PC-3 (cell line): ENCODE measurements at places on chromosomes 1 and 21. TPM values are rescaled to one million over a fixed set of nuclear protein-coding genes. Genes with fewer than 3 reads are reported as not detected.

ATP1A4 gene
- 0.04 TPM in 1 of 2 replicates, not detected in the other for total RNA-seq

SPATA45 gene
- not detected in 2 replicates for total RNA-seq

ZCCHC17 gene
- 30.2 and 34.7 TPM in 2 replicates for total RNA-seq

ECM1 gene
- 2.3 and 3.7 TPM in 2 replicates for total RNA-seq

OR2L3 gene
- total RNA-seq: 0.15 TPM in 1 of 2 replicates, not detected in the other

NOS1AP gene
- 1.6 and 2.6 TPM in 2 replicates for total RNA-seq

CA14 gene
- total RNA-seq: not detected in 2 replicates

S100A2 gene
- 358 and 373 TPM in 2 replicates for total RNA-seq

RGS16 gene
- total RNA-seq: 0.40 and 1.5 TPM in 2 replicates

KCNK2 gene
- total RNA-seq: not detected in 2 replicates

P3H1 gene
- total RNA-seq: 28.2 and 28.3 TPM in 2 replicates

FMO1 gene
- total RNA-seq: not detected in 2 replicates

SCMH1 gene
- total RNA-seq: 33.6 and 36.5 TPM in 2 replicates

WARS2 gene
- 16.8 and 18.1 TPM in 2 replicates for total RNA-seq

IVL gene
- total RNA-seq: 0.55 and 1.0 TPM in 2 replicates

KRTAP19-1 gene
- total RNA-seq: not detected in 2 replicates

NES gene
- total RNA-seq: 58.2 and 70.0 TPM in 2 replicates

TOMM20 gene
- 45.2 and 48.0 TPM in 2 replicates for total RNA-seq

ANGPTL7 gene
- not detected in 2 replicates for total RNA-seq

MTARC1 gene
- 48.5 and 50.2 TPM in 2 replicates for total RNA-seq

YBEY gene
- total RNA-seq: 38.2 and 39.0 TPM in 2 replicates

AKT3 gene
- total RNA-seq: 18.7 and 24.6 TPM in 2 replicates

IL12RB2 gene
- total RNA-seq: 0.81 TPM in 1 of 2 replicates, not detected in the other

AQP10 gene
- total RNA-seq: not detected in 2 replicates

HIVEP3 gene
- 8.4 and 9.8 TPM in 2 replicates for total RNA-seq

GATAD2B gene
- total RNA-seq: 7.2 and 11.7 TPM in 2 replicates

FAM177B gene
- not detected in 2 replicates for total RNA-seq

OR2AK2 gene
- total RNA-seq: 0.11 TPM in 1 of 2 replicates, not detected in the other

SYCP1 gene
- not detected in 2 replicates for total RNA-seq

CSMD2 gene
- total RNA-seq: not detected in 2 replicates

KRTAP6-1 gene
- not detected in 2 replicates for total RNA-seq

FALEC gene
- total RNA-seq: 0.73 TPM in 1 of 2 replicates, not detected in the other

CHODL gene
- total RNA-seq: not detected in 2 replicates

NBPF20 gene
- total RNA-seq: 4.5 and 5.2 TPM in 2 replicates

SELL gene
- total RNA-seq: 0.69 and 1.2 TPM in 2 replicates

C1QTNF12 gene
- total RNA-seq: 2.8 and 3.9 TPM in 2 replicates

DNAI4 gene
- 0.46 and 1.6 TPM in 2 replicates for total RNA-seq

KCNH1 gene
- not detected in 2 replicates for total RNA-seq

FCN3 gene
- total RNA-seq: not detected in 2 replicates

THAP3 gene
- 42.4 and 54.6 TPM in 2 replicates for total RNA-seq

GPR61 gene
- 0.07 and 1.3 TPM in 2 replicates for total RNA-seq

CYP4X1 gene
- total RNA-seq: 0.52 and 1.0 TPM in 2 replicates
